ENCODE measurements at places on chromosomes 1 and 21.

DNA sequence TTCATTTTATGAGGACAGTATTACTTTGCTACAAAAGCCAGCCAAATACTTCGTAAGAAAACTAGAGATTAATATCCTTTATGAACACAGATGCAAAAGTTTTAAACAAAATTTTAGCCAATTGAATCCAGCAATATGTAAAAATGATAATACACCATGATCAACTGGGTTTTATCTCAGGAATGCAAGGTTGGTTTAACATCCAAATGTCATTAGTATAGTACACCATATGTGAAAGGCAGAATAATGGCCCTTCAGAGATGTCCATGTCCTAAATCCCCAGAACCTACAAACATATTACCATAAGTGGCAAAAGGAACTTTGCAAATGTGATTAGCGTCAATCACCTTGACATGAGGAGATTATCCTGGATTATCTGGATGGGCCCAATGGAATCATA, 16.7 kb upstream of the KCNJ6 start:
- no peak for DNase-seq

DNA sequence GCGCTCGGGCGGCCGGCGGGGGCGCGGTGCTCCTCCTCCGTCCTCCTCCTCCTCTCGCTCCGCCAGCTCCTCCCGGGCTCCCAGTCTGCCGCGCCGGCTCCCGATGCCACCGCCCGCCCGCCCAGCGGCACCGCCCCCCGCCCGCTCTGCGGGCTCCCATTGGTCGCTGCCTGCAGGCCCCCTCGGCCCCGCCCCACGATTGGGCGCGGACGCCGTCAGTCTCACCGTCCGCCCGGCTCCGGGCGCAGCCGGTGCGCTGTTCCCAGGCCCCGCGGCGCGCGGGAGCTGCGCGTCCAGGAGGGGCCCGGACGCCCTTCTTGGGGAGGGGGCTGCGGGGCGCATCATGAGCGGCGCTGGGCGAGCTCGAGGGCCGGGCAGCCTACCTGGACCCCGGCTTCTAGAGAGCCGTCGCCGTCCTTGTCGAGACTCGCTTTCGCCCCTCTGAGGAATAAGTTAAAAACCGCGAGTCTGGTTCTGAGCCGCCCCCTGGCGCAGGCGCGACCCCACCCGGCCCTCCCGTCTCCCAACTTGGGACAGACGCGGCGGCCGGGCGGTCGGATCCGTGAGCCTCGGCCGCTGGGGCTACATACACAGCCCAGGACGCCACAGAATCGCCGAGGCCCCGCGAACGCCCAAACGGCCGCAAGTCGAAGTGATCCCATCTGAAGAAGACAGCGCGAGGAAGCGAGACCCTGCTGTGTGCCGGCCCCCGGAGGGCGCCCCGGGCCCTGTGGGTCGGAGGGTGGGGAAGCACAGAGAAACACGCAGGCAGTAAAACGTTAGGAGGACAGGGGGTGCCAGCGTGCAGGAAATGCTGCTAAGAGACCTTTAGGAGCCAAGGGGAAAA, at the start of gene SIPA1L2:
TSS of gene SIPA1L2 (minus strand) at position 87 of the 847 bp plus-strand sequence. CDS start 114,794 bp downstream, outside the sequence.
- peak; percentile 68 for DNase-seq

GRCh38 chr21:28136656-28137255, 855.9 kb downstream of the LTN1 start:
- DNase-seq = no peak

GRCh38 chr1:91011726-91012125, 10.1 kb downstream of the ZNF644 start:
- DNase-seq = peak; percentile 23

DNA sequence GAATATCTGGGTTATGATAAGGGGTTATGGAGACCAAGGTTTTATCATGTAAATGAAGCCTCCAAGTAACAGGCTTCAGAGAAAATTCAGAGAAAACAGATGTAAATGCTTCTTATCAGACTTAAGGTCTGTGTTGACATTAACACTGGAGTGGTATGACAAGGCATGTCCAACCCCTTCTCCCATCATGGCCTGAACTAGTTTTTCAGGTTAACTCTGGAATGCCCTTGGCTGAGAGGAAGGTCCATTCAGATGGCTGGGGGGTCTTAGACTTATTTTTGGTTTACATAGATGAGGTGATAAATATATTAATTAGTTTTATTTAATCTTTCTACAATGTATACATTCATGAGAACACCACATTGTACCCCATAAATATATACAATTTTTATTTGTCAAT, 399.6 kb downstream of the TBX15 start:
- no peak for DNase-seq

DNA sequence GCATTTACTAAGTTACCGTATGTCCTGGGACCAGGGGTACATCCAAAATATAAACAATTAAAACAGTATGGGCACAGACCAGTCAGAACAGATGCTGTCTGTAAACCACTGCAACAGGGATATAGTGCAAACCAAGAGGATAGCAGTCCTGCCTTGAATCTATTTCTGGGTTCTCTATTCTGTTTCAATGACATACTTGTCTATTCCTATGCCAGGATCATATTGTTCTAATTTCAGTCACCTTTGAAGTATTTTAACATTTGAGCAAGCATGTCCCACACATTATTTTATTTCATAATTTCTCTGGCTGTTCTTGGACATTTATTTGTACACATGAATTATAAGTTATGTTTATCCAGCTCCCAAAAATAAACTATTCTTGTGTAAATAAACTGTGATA, 28.2 kb upstream of the SYDE2 start:
- no peak for DNase-seq

DNA sequence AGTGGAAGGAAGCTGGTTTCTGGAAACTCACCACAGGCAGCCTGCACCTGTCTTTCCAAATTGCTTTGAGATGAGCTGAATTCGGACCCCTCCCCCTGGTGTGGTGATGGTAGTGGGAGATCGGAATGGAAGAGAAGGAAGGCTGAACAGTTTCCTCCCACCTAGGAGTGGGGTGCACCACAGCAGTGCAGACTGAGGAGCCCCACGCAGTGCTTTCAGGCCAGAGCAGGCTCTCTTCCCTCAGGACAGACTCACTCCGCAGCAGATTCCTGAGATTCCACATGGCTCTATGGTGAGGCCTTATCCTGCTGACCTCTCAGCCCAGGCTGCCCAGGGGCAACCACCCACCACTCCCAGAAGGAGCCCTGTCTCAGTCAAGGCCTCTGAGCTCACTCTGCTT, 80.9 kb downstream of the ATP1A1 start:
- DNase-seq = no peak

DNA sequence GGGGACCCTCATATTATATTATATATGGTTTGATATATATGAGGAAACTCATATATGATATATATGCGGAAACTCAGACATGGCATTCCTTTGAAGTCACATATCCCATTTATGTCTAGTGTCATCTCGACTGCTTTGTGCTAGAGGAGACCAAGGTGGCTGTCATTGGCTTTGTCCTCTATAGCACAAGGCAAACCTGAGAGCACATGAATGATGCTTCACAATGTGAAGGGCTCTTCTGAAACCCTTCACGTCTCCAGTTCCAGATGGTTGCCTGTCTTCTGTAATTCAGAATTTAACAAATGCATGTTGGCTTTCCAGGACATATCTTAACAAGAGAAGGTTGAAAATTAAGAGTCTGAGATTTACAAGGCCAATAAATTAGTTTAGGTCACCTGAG, 303.6 kb downstream of the BARHL2 start:
- no peak for DNase-seq

- DNase-seq = no peak
Observed at GRCh38 chr1:210841926-210842625, 291.9 kb downstream of the KCNH1 start.

GRCh38 chr1:33633019-33633801, 160.8 kb downstream of the ZSCAN20 start:
- peak; percentile 69 for DNase-seq

DNA sequence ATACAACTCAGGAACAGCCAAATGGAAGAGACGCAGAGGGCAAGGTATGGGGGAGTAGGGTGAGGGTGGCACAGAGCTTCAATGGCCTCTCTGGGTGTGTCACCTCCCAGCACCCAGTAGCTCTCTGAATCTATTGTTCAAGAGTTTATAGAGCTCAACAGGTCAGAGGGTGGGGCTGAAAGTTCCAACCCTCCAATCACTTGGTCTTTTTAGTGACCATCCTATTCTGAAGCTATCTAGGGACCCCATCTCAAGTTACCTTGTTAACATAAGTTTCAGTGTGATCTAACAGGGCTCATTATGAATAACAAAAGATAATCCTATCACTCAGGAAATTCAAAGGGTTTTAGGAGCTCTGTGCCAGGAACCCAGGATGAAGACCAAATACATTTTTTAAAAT, 31.2 kb upstream of the ZNF697 start:
- DNase-seq = no peak

All from HCEC 1CT (cell line).